ENCODE measurements at places on chromosomes 1 and 21.

- DNase-seq: no peak
These were observed 173.7 kb downstream of the ZBTB18 start for GRCh38 chr1:244224487-244225430.

DNA sequence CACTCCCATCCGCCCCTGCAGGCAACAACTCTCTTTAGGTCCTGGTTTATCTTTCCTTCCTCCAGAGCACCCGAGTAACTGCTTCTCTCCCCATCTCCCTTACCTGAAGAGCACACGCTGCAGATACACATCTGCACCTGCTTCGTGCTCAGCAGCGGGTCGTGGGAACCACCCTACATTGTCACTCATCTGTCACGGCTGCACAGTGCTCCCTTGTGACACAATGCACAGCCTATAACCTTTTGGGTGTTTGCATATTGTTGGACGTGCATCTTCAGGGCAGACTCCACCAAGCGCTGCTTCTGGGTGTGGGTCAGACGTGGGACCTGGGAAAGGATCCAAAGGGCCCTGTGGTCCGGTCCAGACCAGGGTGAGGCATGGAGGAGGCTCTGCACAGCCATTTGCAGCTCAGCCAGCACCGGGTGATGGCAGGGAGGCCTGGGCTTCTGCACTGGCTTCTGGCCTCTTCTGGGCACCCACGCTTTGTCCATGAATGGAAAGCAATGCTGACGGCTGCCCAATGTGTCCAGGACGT, 42.5 kb downstream of the WDR4 start:
- DNase-seq: no peak

DNA sequence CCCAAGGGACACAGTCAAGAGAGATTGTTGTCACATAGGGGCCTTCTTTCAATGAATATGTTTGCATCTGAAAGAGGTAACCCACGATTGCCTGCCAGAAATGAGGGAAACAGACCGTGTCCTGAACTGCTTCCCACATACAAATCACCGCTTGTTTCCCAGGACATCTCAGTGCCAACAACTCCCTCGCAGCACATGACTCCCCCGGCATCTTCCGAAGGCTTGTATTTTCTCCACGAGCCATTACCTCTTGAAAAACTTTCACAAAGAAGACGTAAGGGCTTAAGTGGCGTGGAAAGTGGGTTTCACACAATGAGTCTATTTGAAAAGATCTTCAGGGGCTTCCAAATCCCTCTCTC, 31.6 kb upstream of the PDE9A start:
- peak; percentile 94 for DNase-seq

DNA sequence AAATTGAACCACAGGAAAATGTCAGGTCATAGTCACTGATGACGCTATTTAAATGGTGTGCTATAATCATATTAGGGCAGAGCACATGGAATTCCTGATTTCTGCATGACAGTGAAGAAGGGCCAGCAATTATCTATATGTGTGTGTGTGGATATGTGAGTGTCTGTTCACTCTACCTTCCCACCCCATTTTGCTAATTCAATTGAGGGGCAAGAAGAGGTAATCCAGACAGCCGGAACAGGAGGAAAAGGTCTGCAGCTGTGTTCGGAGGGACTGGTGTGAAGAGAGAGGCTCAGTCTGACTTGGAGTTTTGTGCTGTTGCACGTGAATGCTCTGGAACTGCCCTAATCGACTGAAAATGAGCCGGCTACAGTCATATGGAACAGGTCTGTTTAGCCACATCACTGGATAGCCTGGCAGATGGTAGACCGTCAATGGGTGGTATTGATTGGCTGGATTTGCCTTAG, 5.1 kb upstream of the ELAVL4 start:
- DNase-seq: no peak

DNA sequence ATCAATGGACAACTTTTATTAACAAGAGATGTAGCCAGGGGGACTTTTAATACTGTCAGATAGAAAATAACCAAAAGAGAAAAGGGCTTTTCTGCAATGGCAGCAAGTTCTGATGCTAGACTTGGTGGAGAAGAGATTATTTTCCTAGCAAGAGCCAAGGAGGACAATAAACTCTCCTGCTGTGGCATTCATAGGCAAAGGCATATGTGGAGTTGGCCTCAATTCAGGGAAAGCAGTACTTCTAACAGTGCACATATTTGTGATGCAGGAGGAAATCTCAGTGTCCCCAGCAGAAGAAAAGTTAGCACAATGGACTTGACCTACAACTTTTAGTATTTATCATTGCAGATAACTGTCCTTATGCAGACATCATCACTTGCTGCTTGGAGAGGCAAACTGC, 75.1 kb upstream of the GRIK1 start:
- DNase-seq: no peak

DNA sequence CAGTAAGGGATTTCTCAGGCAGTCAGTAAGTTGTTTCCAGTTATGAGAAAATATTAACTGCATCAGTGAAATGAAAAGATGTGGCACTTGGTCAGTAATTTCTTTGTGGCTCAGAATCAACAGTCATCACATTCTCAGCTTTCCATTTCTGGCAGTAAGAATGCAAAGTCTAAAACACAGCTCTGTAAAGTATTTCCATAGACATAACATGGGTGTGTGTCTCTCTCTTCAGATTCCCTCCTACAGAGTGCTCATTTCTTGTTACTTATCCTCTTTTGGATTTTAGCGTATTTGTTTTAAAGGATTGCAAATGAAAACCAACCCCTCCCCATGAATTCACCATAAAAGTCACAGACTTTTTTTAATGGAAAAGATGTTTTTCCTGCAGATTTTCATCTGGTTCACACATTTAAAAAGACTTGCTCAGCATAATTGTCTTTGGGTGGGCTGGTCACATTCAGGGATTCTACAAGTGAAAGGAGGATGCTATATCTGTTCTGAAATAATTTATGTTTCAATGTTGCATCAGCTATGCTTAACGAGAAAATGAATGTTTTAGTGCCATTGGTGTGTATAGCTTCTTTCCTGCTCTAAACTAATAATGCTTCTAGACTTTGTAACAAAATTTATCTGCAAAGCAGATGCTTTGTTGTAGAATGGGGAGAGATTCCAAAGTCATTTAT, 34.6 kb upstream of the CD55 start:
- DNase-seq: no peak

DNA sequence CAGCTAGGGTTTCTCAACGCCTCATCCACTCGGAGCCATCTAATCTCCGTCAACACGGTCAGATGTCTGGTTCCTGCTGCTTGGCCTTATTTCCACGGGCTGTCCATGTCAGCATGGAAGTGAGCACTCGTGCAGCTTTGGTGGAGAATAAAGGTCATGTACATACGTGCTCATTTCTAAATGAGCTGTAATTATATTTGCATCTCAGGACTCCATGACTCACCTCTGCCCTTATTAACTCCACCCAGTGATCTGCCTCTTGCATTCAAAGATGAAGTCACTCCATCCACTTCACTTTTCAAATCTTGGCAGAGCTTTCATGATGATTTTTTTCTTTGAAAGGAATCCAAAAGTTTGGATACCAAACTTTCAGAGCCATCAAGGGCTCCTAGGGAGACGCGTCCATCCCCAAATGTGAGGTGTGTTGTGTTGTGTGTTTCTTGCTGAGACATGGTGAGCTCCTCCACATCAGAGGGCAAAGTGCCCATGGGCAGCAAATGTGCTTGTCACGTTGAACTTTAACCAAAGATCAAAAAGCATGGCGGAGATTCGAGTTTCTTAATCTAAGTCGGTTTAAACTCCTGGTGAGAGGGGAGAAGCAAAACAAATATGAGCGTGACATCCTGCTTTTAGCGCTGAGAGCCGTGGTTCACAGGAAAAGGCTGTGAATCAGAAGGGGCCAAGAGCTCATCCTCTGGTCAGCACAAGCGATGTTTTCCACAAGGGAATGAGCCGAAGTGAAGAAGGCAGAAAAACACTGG, 68.6 kb upstream of the ERRFI1 start:
- DNase-seq: no peak

DNA sequence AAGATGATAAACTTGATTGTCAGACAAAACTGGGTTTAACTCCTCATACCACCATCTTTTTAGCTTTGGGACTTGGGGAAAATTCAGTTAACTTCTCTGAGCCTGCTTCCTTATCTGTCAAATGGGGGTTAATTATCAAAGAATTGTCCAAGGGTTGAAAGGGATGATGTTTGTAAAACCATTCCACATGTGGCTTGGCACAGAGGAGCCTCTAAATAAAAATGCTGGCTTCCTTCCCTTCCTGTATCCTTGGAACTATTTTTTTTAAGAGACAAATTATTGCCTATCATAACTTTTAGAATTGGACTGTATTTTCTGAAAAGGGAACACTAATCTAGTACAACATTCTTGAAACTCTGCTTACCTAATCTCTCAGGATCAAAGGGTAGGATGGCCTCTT, 143.4 kb upstream of the USP24 start:
- no peak for DNase-seq

DNA sequence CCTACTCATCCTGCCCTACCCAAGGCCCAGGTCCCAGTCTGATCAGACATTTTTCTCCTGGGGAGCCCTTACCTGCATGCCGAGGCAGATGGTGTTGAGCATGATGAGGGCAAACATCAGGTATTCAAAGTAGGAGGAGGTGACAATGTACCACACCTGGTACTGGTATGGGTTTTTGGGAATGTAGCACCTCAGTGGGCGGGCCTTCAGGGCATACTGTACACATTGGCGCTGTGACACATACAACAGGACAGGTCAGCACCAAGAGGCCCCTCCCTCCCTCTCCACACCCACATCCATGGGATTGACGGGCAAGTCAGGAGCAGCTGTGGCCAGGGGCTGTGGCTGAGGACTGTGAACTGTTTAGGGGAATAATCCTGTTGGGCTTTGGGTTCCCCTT, 37.1 kb upstream of the KIF21B start:
- DNase-seq: no peak

DNA sequence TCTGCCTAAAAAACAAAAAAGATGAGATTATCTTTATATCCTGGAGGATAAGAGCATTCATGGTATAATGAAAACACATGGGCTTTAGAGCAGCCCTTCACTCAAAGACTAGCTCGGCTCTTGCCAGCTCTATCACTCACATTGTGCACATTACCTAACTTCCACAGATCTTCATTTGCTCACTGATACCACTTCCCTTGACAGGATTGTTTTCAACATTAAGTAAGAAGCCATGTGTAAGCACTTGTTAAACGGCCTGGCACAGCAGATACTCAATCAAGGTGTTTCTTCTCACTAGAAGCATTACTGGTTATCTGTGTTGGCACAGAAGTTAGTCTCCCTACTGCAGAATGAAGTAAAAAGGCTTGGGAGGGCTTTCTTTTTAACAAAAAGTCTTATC, 18.7 kb downstream of the LPGAT1 start:
- no peak for DNase-seq
